ENCODE measurements at places on chromosomes 3 and 15.

DNA sequence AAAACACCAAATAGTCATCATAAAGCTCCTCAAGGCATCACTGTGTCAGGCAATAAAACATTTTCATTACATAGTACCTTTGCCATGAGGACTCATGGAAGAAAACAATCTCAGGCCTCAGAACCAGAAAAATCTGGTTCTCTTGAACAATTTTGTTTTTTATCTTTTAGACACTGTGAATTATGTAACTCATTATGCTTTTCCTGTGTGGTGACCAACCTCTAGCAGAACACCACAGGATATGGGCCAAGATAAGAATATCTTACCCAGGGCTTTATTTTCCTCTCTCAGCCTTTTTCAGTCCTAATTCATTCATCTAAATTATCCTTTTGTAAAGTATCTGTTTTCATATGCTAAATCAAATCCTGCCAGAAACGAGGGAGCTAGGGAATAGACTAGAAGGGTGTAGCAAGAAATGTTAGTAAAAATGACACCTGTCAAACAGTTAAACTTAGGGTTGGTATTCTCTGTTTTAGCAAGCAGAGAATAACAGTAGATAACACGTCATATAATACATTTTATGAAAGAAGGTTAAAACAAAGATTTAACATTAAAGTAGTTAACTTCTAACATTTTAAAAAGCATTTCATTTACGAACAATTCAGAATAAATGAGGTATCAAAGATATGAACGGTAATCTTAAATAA lies 111.1 kb downstream of the FBXL22 start:
- no peak for DNase-seq

- no peak for DNase-seq
These were observed 59.8 kb upstream of the UNC13C start for GRCh38 chr15:53918180-53919079.

- DNase-seq: no peak
These were observed 479.1 kb downstream of the ZBBX start for GRCh38 chr3:166900866-166901577.

- DNase-seq: no peak
These were observed 13.2 kb upstream of the SCAMP5 start for GRCh38 chr15:74982183-74982582.

DNA sequence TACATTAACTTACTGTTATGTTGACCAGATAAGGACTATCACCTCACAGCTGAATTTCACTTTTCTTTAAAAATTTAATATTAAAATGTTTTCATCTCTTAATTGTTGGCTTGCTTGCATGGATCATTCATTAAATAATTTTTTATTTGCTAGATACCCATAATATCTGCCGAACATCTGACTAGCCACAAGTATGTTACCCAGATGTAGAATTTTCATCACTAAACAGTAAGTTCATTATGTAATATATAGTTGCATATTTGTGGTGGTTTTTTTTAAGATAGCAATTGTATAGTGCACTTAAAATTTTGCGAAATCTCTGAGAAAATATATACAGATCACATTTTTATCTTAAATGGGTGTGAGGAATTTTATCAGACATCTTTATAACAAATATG lies 190.4 kb downstream of the MBNL1 start:
- no peak for DNase-seq

GRCh38 chr15:63048776-63049665 lies 6.5 kb downstream of the TPM1 start:
- DNase-seq: no peak

DNA sequence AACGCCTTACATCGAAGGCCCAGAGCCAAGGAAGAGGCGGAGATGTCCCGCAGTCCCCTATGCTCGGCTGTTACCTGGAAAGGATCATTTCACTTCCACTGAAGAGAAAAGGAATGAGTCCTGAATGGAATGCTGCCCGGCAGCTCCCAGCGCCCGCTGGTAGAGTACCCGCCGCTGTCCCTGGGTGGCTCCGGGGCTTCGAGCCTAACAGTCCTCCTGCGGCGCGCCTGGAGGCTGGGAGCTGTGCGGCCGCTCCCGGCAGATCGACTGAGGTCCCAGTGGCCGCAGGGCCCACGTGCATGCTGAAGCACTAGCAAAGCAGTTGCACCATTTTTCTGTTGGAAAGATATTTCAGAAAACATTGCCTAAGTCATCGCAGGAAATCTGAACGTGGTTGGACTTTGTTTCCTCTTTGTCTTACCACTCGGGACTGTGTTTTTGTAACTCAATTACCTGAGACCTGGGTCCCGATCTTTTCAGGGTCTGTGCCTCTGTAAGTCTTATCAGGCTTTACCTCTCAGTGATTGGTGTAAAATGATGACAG lies 984 bp downstream of the RNU6-1 start:
- no peak for DNase-seq

DNA sequence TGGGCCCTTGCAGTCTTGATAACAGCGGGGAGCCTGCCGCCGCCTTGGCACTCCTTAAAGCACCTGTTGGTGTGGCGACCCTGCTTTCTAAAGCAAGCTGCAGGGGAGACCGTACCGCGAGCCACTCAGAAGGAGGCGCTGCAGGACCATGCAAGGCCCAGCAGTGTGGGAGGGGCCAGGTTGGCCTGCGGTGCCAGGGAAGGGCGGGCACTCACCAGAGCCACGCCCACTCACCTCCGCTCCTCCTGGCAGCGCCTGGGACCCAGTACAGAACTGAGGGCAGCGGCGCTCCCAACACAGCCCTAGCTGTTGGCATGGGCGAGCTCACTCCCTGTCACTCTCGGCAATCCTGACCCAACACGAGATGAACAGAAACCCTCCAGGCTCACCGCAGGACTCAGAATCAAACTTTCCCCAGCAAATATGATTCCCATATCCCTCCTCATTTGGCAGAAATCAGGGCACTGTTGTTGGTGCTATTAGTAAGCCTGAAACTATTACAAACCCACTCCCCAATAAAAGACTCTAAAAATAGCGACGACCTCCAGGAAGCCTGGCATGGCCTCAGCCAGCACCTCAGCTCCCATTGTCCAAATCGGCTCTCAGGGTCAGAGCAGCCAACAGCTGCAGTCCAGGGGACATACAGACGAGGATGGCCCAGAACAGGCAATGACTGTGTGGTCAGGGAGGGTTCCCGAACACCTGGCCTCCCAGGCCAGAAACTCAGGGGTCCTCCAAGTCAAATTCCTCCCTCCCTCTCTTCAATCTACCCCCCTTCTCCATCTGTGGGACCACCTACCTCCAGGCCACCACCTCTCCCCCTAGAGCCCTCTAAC lies 77.2 kb downstream of the TBC1D2B start:
- DNase-seq: no peak

DNA sequence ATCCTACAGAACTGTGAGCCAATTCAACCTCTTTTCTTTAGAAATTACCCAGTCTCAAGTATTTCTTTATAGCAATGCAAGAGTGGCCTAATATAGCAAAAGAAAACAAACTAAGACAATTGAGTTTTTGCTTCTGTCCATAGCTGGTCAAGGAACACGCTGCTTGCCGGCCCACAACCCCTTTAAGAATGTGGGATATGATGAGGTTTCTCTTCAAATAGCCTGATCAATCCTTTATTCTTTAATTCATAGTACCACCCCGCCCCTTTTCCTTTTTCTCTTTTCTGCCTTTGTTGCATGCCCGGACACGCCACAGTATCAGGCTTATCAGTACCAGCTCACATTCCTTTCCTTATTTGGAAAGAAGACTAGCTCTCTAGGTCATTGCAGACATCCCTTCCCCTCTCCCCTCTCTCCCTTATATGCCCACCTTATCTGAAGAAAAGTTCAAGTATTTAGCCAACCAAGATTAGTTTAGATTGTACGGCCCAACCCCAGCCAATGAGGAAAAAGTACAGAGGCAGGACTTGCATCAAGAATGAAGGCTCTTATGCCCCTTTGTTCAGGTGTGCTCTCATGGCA lies 404.5 kb downstream of the OCA2 start:
- no peak for DNase-seq

DNA sequence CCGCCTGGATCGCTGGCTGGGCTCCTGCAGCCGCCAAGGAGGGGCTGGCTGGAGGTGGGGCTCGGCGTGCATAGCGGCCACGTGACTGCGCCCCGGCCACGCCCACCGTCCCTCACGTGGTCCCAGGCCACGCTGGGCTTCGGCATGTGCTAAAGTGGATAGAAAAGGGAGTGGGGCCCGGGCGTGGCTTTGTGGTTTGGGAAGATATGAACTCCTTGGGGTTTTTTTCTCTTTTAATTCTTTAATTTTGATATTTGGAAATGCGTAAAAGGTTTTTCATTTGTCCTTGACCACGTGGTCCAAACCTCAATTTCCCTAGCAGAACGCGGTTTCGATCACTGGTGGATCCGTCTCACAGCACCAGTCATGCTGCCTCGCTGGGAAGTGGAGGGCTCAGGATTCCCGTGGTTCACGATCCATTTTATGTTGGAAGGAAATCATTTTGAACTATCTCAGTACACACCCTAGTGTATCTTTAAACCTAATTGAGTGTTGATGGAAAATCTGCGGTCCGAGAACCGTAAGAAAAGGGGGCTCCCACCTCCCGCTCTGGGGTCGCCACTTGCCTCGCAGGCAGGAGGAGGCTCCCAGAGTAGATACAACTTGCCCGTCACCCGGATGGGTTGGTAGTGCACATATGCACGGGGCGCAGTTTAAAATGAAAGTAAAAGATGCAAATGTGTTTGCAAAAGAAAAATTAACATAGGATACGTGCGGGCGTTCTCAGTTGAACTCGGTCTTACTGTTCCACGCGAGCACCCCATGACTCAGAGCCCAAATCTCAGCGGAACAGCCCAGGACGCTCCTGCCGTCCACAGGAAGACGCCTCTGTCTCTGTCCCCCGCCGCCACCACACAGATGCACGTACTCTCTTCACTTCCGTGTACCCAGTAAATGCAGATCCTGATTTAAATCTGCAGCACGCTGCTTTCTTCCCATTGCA lies 141.9 kb downstream of the PGPEP1L start:
- DNase-seq: peak; percentile 30

GRCh38 chr3:7518456-7518855 lies 657.5 kb downstream of the GRM7 start:
- no peak for DNase-seq

GRCh38 chr3:42743204-42743995 lies 29.7 kb downstream of the CCDC13 start:
- no peak for DNase-seq

DNA sequence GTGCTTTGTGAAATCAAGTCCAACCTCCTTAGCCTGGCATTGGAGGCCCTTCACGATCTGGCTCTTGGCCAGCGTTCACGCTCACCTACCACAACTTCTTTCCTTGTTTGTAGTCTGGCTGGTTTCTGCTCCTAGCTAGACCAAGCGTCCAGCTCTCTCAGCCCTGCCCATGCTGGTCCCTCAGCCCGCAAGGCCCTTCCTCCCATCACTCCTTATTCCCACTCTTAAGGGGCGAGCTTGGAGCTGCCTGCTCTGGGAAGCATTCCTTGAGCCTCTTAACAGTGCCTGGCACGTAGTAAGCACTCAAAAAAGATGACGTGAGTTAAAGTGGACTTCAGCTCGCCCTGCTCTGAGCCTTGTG lies 8.7 kb downstream of the SLC6A6 start:
- no peak for DNase-seq

GRCh38 chr15:99169769-99170311 lies 65.0 kb downstream of the SYNM start:
- DNase-seq: no peak

- DNase-seq: no peak
These were observed 214.6 kb downstream of the MAGI1 start for GRCh38 chr3:65824166-65824565.

DNA sequence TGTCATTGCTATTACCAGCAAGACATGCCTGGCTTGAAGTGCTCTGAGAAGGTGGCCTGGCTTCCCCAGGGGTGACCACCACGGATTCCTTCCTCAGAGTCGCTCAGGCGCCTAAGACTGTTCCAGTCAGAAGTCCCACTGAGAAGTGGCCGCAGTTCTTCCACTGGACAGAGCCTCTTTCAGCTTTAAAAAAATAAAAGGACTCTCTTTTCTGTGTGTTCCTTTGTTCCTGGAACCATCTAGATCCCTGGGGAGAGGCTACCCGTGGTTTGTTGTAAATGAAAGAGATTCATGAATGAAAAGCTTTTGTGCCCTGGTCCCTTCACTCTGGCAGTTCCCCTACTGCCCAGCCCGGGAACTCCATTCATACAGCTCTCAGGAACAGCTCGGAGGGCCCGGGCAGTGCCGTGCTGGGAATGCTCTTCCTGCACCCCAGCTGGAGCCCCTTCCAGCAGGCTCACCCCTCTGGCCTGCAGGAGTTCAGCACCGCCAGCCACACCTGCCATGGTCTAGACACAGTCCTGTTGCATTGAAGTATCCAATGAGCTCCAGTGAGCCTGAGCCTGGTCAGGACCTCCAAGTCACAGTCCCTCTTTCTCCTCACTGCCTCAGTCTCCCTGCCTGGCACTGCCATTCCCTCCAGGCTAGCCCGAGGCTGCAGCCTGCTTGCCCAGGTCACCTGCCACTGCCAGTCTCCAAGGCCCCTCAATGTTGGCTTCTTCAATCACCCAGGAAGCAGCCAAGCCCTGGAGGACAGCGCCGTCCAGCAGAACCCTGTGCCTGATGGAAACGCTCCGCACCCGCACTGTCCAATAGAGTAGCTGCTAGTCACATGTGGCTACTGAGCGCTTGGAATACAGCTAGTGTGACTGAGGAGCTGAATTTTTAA lies 75.4 kb downstream of the XXYLT1 start:
- DNase-seq: no peak

DNA sequence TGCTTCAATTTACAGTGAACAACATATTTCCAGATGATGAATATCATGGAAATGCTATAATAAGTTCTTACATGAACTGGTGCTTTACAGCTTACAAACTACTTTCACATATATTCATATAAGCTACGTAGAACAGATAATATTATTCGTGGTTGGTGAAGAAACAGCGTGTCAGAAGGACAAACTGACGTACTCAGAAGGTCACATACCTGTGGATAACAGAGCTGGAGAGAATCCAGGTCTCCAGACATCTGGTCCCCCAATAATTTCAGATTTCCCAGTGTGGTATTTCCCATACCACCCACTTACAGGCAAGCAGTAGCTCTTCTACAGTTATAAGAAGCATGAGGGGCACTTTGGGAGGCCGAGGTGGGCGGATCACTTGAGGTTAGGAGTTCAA lies 156.6 kb downstream of the PLD1 start:
- DNase-seq: no peak

DNA sequence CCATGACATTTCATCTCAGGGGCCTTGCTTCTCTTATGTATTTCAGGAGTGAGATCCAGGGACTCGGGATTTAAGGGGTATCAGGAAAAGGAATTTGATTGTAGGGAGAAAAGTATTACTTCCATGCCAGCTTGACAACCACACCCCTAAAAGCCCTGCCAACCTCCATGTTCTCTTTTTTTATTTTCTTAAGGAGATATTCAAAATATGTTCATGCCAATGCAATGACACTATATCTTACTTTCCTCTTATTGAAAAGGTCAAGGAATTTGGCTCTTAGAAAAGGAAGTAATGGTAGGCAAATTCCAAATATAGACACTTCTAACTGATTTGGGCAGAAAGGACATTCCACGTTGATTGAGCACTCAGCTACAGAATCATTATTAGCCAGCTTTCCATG lies 407.5 kb upstream of the NECTIN3 start:
- DNase-seq: no peak

- no peak for DNase-seq
These were observed 291.0 kb downstream of the PLOD2 start for GRCh38 chr3:145869958-145870357.

GRCh38 chr15:59295261-59296001 lies 77.2 kb downstream of the MYO1E start:
- DNase-seq: no peak

- no peak for DNase-seq
These were observed 21.4 kb upstream of the OR4F6 start for GRCh38 chr15:101781928-101782327.
